Stimulated activated CD4-positive, alpha-beta T cell treated with anti-CD3 and anti-CD28 coated beads, Interleukin-1b, Interleukin-23, amount 100 ng/mL, for 24 hours (primary cell): ENCODE measurements at places on chromosomes 4 and X.

GRCh38 chr4:8090312-8090711, 68.3 kb downstream of the ABLIM2 start:
- DNase-seq: no peak

DNA sequence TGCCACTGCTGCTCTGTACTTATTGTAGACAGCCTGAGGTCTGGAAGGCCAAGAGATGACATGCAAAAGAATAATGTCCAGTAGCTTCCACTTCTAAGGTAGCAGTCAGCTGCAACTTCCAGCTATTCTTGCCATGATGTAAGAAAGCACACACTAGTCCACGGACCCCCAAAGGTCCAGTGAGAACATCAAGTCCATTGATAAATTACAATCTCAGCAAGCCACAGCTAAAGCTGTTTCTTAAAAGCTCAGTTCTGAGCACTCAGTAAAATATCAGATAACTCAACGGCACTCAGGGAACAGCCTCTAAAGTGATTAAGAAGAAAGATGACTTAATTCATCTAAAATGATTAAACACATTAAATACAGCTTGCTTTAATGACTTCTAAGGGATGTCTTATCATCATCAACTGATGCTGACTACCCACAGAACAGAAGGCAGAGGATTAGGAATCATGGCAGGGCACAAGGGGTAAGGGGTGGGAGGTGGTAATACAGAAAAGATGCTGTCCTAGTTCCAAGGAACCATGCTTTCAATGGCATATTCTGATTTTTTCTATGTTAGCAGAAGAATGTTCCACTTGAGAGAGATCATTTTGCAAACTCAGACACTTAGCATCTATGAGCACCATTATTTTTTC, 99.1 kb upstream of the CBR4 start:
- no peak for DNase-seq

DNA sequence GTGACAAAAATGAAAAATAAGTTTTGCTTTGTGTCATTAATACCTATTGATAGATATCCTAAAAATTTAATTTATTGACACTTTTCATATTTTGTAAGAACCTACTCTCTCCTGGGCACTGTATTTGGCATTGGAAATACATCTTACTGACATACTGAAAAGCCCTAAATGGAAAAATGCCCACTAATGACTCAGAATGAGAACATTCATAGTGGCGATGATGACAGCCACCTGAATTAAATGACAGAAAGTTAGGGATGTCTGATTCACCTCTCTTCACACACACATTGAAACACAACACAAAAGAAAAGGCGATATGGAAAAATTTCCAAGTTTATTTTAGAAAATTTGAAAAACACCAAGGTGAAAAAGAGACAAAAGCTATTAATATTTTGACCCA, 992.3 kb downstream of the STPG2 start:
- no peak for DNase-seq

- no peak for DNase-seq
Observed at GRCh38 chr4:86990510-86990909, 55.7 kb downstream of the AFF1 start.

- no peak for DNase-seq
Observed at GRCh38 chrX:16851421-16851820, 18.7 kb downstream of the RBBP7 start.
